Right forelimb (tissue), 1 donor: ENCODE measurements at places on chromosomes 7 and 10.

GRCh38 chr7:2495418-2496299 lies 19.5 kb upstream of the GRIFIN start:
- peak; percentile 77 for DNase-seq

GRCh38 chr7:12751764-12752163 lies 64.3 kb downstream of the ARL4A start:
- DNase-seq = no peak

DNA sequence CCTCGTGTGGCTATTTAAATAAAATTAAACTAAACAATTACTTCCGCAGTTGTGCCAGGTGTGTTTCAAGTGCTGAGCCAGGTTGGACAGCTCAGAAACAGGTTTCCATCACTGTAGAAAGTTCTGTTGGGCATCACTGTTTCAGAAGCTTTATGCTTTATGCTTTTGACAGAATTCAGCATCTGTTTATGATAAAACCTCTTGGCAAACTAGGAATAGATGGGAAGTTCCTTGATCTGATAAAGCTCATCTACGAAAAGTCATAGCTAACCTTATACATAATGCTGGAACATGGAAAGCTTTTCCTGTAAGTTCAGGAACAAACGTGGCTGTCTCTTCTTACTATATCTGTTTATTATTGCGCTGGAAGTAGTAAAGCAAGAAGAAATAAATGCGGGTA lies 143.4 kb downstream of the DOCK1 start:
- DNase-seq = no peak

- no peak for DNase-seq
Observed at GRCh38 chr10:69333205-69333604, 54.9 kb downstream of the HK1 start.

- no peak for DNase-seq
Observed at GRCh38 chr10:31687663-31688482, 240.8 kb downstream of the ARHGAP12 start.

- DNase-seq = no peak
Observed at GRCh38 chr7:134612197-134612596, 34.5 kb upstream of the BPGM start.

DNA sequence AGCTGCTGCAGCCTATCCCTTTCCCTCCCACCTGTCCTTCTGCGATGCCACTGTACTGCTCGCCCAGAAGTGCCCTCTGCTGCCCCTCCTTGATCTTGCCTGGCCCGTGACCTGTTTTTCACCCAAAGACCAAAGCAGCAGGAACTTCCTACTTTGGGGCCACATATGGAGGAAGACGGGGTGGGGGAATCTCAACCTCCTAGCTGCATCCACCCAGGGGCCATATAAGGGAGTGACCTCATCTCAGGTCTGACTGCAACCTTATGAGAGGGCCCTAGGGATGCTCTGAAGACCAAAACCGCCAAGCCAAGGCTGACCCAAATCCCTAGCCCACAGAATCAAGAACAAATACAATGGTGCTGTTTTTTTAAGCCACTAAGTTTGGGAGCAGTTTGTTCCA lies 15.7 kb downstream of the PRKCQ start:
- DNase-seq = no peak

- no peak for DNase-seq
Observed at GRCh38 chr7:96823274-96823673, 113.6 kb upstream of the SEM1 start.

DNA sequence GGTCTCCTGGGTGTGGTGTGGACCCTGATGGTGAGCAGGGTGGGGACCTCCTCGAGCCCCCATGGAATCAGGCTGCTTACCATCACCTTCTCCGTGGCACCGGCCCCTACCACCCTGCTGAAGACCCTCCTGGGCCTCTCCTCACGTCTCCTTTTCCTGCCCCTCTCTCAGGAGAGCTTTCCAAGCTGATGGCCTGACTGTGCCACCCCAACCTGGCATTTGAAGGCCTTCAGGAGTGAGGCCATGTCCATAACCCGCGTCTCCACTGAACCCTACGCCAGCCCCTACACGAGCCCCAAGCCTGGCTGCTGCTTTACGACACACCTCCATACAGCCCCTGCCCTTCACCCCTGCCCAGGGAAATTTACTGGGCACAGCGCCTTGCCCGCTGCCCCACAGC lies 55.4 kb downstream of the ZRANB1 start:
- DNase-seq = no peak

DNA sequence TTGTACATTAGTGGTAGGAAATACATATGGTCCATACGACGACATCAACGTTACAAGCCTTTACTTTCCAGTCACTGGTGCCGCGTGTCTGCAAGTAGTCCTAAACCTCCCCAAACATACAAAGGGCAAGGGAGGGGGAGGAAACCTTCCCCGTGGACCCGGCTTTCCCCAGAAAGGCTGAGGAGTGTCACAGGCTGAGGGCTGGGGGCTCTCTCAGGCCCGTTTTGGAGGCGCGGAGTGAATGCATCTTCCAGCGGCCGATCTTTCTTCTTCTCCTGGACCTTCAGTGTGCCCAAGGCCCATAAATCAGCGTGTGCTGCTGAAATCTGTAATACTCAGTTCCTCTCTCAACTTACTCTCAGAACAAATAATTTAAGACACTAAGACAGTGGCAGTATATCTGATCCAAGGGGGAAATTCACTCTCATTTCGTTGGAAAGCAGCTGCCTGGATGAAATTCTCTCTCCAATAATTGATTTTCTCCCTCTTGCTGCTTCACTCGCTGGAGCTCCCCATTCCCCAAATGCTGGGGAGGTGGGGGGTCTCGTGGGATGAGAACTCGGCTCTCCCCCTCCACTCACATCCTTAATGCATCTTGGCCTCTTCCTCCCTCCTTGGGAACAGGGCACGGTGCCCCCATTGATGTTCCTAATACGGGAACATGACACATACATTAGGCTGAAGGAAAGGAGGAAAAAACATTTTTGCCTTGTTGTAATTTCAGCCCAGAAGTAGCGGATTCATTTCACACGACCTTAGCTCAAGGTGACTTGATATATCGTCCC lies 126.1 kb downstream of the ADARB2 start:
- DNase-seq = no peak

DNA sequence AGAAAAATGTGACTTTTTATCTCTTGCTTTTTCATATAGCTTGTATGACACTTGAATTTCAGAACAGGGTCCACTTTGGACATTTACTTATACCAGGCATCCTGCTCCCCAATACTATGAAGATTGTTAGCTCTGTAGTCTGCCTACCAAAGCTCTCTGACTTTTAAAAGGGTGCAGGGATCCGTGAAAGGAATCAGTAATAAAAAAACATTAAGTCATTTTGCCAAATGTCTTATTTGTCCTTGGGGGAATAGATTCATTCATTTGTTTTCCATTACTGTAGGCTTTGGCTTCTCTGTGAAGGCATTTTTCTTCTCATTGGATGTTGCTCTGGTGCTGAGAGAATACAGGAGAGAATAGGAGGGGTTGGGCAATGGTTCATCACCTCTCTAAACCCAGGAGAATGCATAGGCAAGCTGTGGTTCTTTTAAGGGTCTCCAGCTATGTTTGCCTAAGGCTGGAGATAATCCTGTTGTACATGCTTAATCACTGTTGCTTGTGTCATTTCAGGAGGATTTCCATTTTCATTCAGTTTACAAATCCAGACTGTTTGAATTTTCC lies 103.5 kb downstream of the SRI start:
- DNase-seq = no peak

- DNase-seq = no peak
Observed at GRCh38 chr10:112538168-112538567, 91.2 kb downstream of the VTI1A start.

DNA sequence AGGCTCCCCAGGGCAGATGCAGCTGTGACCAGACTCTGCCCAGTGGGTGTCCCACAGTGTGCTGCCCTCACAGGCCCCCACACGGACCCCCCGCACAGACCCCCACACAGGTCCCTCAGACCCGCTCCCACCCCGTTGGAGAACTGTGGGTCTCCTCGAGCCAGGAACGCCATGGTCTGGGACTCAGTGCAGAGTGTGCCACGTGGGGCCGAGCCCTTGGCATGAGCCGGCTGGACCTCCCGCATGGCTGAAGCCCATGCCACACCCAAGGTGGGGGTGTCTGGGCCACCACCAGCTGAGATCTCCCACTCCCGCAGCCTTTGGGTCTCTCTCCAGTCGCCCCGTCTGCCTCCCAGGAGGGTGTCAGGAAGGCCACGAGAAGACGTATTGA lies 34.3 kb downstream of the JAKMIP3 start:
- no peak for DNase-seq

GRCh38 chr10:61896854-61897661 lies 4.4 kb upstream of the ARID5B start:
- peak; percentile 76 for DNase-seq

DNA sequence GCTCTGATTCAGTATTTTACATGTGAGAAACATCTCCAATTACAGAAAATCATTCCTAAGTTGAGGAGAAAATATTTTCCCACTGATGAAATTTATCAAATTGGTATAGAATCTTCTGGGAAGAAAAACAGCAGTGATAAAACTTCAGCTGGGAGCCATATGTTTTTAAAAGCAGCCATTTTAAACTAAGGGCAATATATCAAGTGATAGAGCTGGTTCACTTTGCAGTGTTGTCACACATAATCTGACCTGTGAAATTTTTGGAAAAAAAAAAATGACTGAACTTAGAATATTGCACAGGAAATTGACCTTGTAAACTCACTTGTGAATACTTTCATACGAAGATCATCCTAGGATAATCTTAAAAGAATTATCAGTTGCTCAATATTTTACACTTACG lies 10.5 kb upstream of the EZH2 start:
- DNase-seq = no peak

GRCh38 chr10:86206240-86206579 lies 160.4 kb downstream of the GRID1 start:
- DNase-seq = peak; percentile 30

- DNase-seq = no peak
Observed at GRCh38 chr7:13551503-13551902, 438.0 kb downstream of the ETV1 start.

- no peak for DNase-seq
Observed at GRCh38 chr10:37860494-37861190, 3.2 kb upstream of the ZNF248 start.

- DNase-seq = no peak
Observed at GRCh38 chr7:24337180-24337579, 53.2 kb downstream of the NPY start.

DNA sequence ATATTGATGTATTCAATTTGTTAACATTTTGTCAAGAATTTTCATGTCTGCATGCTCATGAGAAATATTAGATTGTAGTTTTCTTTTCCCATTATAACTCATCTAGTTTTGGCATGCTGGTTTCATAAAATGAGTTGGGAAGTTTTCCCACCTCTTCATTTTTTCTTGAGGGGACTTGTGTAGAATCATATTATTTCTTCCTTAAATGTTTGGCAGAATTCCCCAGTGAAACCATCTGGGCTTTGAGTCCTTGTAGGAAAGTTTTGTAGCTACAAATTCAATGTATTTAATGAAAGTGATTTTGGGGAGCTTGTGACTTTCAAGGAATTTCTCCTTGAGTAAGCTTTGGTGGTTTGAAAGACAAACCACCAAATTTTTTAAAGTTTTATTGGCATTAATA lies 173.2 kb downstream of the PHTF2 start:
- DNase-seq = no peak

DNA sequence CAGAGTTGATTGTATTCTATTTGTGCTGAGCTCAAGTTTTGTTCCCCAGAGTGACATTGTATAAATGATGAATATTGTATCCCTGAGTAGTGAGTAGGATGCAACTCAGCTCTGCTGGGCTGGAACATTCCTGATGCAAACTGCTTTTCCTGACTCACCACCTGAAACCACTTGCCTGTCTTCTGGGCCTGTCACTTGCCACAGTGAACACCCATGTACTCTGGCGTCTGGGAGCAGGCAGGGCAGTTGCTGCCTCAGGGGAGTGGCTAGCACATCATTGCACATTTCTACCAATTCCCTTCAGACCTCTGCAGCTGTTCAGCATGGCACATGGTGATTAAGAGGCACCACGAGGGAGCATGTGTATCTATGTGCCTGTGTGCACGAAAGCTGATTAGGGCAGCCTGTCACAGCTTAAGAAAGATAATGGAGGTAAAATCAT lies 157.3 kb downstream of the SND1 start:
- no peak for DNase-seq
